ENCODE measurements at places on chromosomes 1 and 21. TPM values are rescaled to one million over a fixed set of nuclear protein-coding genes. Genes with fewer than 3 reads are reported as not detected.

- no peak for DNase-seq
These were observed 11.7 kb downstream of the SLC35E2B start for GRCh38 chr1:1680912-1681273.

DNA sequence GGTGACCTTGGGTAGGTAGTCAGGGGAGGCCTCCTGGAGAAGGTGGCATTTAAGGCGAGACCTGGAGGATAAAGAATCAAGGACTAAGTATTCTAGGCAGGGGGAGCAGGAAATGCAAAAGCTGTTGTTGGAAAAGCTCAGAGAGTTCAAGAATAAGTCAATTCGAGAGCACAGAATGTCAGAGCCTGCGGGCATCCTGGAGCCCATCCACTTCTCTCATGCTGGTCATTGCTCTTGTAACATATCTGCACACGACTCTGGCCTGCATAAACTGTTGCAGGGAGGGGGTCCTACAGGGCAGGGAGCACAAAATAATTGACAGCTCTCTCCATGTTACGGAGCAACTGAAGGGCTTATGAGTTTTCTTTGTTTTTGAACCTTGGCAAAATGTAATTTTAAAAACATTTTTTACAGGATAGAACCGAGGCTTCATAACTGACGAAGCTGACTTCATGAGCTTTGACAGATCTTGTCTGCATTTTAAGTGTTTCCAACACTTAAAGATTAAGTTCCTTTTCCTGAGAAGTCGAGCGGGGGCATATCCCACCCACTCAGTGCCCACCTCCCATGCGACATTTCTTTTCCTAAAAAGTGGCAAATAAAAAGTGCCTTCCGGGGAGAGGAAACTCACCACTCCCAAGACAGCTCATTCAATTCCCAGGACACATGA lies 4.2 kb downstream of the PLA2G5 start:
- no peak for DNase-seq

Gene UBE2U
- total RNA-seq = not detected

Gene DNAH14
- 53.7 TPM for total RNA-seq

Gene ICOSLG
- total RNA-seq = 0.96 TPM

DNA sequence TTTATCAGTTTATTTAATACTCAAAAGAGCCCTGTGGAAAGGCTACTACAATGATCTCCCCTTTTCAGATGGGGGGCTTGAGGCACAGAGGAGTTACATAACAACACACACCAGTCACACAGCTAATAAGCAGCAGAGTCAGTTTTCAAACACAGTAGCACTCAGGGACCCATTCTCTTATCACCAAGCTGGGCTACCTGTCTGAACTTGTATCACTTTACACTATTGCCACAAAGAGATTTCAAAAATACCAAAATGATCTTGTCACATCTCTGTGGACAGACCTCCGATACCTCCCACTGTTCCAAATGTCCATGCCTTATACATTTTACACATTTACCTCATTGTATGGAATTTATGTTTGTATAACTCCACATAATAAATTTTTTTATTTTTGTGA lies 134.6 kb downstream of the TPR start:
- DNase-seq = no peak

Gene GUCA2A
- not detected for total RNA-seq

DNA sequence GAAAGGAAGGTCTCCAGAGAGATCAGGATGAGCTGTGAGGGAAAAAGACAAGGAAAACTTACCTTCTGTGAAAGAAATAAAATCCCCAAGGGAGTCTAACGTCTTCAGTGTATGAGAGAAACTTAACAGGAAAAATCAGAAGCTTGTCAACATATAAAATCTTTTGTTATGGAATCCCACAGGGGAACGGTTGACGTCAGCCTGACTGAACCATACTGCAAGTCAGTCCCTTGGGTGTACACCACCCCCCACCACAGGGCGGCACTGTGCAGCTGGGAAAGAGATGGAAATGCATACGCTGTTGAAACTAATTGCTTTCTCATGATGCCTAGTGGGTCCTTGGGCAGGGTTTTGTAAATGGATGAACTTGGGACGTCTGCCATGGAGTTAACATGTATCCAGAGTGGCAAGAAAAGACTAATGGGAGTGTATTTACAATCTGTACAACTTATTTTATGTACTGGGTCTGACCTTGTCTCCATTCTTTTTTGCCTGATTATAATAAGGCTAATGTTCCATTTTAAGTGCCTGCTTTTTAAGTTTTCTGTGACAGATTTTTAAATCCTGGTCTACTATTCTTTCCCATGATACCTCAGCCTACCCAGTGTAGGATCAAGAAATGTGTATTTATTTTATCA lies 22.7 kb downstream of the UTP25 start:
- peak; percentile 72 for DNase-seq

DNA sequence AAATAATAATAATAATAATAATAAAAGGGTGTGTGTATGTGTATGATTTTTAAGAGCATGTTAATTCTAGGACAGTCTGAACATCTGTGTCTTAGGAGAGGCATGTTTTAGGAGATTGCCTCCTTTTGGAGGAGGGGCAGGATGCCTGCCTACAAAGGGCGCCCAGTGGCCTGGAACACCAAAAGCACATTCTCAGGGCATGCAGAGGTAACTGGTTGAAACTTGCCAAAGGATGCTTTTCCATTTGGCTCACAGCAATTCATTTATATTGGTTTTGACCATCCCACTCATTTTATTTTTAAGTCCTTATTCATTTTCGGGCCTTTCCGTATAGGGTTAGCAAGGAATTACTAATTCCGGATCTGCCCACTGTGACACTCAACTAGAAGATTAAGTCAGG lies 21.1 kb upstream of the LAMC2 start:
- no peak for DNase-seq

Gene ASAP3
- total RNA-seq = 95.1 TPM

GRCh38 chr1:179175011-179175841 lies 54.3 kb downstream of the ABL2 start:
- no peak for DNase-seq

- no peak for DNase-seq
These were observed 594.3 kb downstream of the KIF26B start for GRCh38 chr1:245749053-245749452.

Gene CBR3
- total RNA-seq = 12.1 TPM

- no peak for DNase-seq
These were observed 18.6 kb downstream of the AZIN2 start for GRCh38 chr1:33099290-33100118.

DNA sequence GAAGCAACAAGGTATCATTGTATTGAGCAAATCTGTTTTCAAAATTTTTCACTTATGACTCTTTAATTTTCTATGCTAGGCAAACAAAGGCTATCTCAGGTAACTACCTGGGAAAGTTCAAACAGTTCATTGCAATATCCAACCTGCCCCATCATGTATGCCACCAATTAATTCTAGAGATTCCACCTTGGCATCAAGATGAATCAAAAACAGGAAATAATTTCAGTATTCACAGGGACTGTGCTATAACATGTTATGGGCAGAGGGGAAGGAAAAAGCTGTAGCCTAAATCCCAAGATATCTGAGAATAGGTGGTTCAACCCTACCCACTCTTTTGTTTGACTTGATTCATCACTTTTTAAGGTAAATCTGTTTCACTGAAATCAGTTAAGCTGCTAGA lies 67.5 kb upstream of the SH3GLB1 start:
- no peak for DNase-seq

GRCh38 chr1:208499601-208500000 lies 255.4 kb upstream of the PLXNA2 start:
- DNase-seq = no peak

DNA sequence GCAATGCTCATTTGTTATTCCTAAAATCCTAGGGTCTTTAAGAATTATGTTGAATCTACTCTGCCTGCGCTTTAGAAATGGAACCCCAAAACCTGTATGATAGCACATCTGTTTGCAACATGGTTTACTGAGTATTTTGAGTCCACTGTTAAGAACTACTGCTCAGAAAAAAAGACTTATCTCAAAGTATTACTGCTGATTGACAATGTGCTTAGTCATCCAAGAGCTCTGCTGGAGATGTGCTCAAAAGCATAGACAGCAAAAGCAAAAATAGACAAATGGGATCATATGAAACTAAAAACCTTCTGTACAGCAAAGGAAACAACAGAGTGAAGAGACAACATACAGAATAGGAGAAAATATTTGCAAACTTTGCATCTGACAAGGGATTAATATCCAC lies 107.0 kb downstream of the CTH start:
- no peak for DNase-seq

DNA sequence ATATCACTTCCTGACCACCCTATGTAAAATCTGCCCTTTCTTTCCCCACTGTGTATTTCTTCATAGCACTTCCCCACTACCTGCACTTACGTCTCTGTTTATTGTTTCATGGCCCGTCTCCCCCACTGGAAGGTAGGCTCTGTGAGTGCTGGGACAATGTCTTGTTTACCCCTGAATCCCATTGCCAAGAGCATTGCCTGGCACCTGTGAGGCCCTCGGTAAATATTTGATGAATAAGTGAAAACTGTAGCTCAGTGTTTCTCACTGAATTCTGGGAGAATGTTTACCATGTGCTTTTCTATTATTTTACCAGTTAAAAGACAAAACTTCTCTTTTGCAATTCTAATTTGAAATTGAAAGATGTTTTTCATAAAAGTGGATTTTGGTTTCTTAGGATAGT lies 11.8 kb downstream of the NFASC start:
- DNase-seq = no peak

- DNase-seq = no peak
These were observed 13.1 kb downstream of the ZP4 start for GRCh38 chr1:237877631-237878030.

DNA sequence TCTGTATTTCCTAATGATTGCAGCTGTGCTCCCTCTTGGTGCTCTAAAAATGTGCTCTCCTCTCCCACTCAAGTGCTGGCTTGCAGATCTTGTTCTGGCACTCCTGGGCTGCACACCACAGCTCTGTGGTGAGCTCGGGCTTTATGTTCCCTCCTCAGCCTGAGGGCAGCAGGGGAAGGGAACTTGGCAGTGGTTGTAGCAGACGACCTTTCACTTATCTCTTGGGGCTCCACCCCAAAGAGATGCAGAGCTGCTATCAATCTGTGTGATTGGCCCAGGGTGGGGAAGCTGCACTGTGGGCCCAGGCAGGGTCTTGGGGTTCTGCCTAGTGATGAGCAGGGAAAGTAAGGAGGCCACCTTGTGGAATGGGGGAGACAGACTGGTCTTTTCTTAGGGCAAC lies 143.5 kb upstream of the GORAB start:
- DNase-seq = no peak

DNA sequence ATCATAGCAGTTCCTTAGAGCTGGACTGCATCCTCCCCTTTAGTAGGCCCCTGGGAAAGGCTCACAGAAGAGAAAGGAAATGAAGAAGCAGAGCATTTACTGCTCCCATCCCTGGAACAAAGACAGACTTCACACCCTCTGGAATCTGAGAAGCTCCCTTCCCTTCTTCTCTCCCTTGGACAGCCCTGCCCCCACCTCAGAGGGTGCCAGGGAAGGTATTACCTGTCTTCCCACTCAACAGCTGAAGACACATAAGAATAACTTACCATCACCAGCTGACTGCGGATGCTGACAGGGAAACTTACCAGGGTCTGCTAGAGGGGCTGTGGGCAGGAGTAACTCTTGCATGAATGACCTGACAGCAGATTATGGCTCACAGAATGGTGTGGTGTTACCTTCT lies 14.1 kb upstream of the FAAH start:
- no peak for DNase-seq

GRCh38 chr21:42336054-42336453 lies 14.7 kb downstream of the TFF2 start:
- peak; percentile 83 for DNase-seq

GRCh38 chr1:67604778-67605177 lies 80.2 kb upstream of the GADD45A start:
- DNase-seq = no peak

Gene TMEM183A
- total RNA-seq = 164 TPM

DNA sequence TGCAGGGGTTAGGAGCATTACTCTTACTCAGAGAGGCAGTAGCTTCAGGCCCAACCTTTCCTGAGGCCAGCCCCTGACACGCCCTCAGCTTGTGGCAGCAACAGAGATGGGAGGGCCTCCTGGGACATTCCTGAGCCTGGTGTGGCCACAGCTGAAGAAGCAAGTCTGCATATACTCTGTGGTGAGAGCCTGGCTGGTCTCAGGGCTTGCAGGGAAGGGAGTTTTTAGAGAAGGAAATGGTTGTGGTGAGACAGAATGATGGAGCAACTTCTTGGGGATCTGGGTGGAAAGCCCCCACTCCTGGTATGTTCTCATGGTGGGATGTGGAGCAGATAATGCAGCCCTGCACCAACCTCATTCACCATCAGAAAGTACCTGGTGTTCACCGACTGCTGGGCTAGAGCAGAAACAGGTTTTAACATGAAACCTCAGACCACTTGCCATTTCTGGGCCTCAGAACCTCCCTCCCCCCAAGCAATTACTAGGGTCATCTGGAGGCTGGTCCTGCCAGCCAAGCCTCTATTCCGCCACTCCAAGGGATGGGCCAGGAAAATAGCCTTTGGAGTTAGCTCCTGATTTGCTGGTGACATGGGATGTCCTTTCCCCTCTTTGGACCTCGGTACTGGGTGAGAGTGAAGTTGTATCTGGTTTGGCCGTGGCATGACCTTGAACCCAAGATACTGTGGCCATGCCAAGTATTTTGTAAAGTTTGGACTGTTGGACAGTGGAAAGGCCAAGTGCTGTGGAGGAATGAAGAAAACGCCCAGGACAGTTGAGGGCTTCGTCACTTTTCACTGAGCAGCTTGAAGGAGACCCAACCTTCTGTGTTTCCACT lies 28.1 kb upstream of the RNF19B start:
- DNase-seq = peak; percentile 85

DNA sequence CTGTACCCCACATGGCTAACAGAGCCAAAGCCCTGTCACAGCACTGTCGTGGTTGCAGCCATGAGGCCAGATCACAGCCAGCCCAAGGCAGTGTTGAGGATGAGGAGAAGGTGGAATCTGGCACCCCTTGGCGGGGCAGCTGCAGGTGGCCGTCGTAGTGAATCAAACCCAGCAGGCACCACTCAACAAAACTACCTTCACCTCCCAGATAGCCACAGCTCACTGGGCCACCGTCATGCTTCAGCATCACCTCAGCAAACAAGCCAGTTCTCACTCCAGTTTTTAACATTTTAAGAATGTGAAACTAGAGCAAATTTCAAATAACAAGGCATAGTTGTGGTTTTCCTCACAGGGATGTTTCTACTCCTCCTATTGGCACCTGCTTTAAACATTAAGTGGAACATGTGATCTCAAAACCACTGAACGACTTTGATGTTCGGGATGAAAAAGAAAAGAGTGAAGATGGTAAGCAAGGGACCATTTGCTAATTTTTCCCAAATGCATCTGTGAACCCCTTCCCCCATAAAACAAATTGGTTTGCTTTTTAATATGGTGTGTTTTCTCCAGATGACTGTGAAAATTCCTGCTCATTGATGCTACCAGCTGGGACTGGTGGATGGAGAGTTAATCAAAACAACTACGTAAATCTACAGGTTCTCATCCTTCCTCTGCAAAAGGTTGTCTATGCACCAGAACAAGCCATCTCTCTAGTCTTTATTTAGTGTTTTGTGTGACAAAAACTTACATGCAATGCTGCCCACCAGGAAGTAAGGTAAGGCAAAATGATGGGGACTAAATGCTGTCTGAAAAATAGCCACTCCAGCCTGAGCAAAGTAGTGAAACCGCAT lies 45.5 kb downstream of the TOR1AIP2 start:
- DNase-seq = no peak

- no peak for DNase-seq
These were observed 8.9 kb upstream of the ZNF326 start for GRCh38 chr1:89986020-89986419.

GRCh38 chr1:172154551-172154950 lies 265.9 kb upstream of the C1orf105 start:
- DNase-seq = no peak

- DNase-seq = no peak
These were observed 52.0 kb upstream of the LYPLAL1 start for GRCh38 chr1:219121679-219122078.

GRCh38 chr1:76759950-76760349 lies 107.3 kb upstream of the ST6GALNAC5 start:
- DNase-seq = no peak

- no peak for DNase-seq
These were observed 318.1 kb downstream of the USP25 start for GRCh38 chr21:16047904-16048303.

All from H7 (cell line).